ENCODE measurements at places on chromosomes 12 and 14.

- no peak for DNase-seq
Measured at GRCh38 chr12:81835783-81836182, 76.6 kb upstream of the PPFIA2 start.

GRCh38 chr14:88129306-88130056, 124.5 kb downstream of the GPR65 start:
- peak; percentile 14 for DNase-seq

GRCh38 chr14:70907996-70908934, 1.0 kb downstream of the PCNX1 start:
- DNase-seq, result peak; percentile 51

DNA sequence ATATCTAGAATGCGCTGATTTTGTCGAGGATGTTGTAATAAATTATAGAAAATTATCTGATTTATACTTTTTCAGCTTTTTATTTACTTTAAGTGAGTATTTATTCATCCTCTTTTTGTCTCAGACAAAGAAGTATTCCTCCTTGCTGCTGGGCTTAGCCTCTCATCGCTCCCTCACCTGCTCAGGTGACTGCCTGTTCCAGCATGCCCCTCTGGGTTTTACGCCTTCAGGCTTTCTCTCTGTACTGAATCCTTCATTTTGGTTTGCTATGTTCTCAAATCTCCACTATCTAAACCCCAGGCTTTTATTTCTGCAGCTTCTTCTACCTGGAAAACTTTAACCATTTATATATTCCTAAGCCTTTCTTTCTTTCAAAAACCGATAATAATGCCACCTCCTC, 1650.9 kb upstream of the SEL1L start:
- no peak for DNase-seq

DNA sequence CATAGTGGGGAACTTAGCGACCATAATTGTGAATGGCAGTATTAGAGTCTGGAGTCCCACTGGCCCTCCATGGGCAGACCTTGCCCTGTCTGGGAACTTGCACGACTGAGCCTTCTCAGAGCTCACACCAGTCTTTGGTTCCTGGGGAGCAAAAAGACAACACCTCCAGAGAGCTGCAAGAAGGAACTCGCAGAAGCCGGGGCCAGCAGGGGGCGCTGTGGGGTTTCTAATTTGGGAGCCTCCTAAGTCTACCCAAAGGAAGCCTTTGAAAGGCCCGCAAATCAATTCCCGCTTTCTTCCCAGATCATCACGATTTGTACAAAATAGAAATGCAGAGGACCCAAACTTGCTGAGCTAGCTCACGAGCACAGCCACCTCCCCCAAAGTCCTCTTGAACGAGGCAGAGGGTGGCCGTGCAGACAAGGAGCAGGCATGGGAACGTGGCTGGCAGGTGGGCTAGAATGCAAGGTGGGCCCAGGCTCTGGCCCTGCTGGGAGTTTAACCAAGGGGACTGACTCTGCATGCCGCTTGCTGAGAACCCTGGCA, 46.3 kb upstream of the FBXO21 start:
- DNase-seq, result peak; percentile 71

- DNase-seq, result peak; percentile 54
Measured at GRCh38 chr12:7642876-7643309, 22.8 kb downstream of the APOBEC1 start.

GRCh38 chr12:31896514-31897039, 62.6 kb upstream of the RESF1 start:
- DNase-seq, result peak; percentile 62

- DNase-seq, result no peak
Measured at GRCh38 chr12:78938341-78939084, 73.9 kb downstream of the SYT1 start.

GRCh38 chr14:89025561-89026236, 201.2 kb downstream of the TTC8 start:
- peak; percentile 9 for DNase-seq

DNA sequence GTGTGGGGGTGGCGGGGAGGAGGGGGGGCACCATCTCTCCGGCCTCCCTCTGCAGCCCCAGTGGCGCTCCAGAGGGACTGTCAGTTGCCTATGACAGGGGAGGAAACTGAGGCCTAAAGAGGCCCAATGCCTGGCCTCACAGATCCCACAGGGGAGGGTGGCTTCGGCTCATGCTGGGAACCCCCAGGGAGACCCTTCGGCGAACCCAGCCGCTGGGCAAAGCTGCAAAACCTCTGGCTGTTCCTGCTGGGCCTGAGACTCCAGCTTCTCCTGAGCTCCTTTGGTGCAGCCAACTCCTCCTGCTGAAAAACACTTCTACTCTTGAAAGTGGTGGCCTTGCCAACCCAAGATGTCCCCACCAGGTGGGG, 170.1 kb upstream of the RTL1 start:
- no peak for DNase-seq

GRCh38 chr12:11894890-11895289, 175.8 kb upstream of the BCL2L14 start:
- DNase-seq, result no peak

- DNase-seq, result no peak
Measured at GRCh38 chr12:3966376-3966775, 93.2 kb upstream of the PARP11 start.

DNA sequence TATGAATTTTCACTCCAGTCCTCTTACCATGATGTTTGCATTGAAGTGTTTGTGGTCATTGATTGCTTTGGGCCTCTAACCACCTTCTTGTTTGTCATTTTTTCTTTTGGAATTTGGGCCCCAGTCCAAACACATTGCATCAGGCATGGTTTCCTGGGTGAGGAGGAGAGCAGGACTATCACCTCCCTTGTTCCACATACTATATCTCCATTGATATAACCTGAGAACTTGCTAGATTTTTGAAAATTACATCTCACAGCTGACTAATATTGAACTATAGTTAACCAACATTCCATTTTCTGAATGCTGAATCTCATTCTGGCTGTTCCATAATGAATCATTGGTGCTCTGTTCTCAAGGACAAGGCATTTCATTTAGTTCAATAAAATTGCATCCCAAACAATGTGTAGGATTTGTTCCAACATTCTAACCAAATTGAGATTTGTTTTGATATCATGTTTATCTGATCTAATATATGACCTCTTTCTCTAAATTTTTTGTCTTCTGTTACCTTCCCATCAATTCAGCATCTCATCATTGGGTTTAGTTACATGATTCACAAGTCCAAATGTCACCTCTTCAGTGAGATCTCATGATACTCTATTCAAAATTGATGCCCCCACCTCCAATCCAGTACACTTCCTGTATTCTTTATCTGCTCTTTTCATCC, 329.0 kb downstream of the ZFP36L1 start:
- no peak for DNase-seq

DNA sequence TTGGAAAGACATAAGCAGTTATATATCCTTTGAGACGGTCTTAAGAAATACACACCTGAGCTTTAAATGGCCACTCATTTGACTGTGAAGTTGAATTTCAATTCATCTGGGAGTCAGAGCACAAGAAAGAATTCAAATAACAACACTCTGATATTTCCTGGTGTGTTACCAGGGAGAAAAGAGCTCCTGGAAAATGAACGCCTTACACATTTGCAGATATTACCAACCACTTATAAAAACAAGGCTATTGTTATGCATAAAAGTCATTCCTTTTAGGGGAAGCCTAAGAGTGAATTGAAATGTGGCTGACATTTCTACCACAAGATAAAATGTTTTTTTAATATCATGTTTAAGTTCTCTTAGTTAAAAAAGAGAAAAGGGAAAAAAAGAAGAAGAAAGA, 229.2 kb upstream of the PLEKHG7 start:
- no peak for DNase-seq

GRCh38 chr14:94575730-94576585, 5.3 kb upstream of the SERPINA5 start:
- no peak for DNase-seq

GRCh38 chr12:20120403-20120725, 248.0 kb upstream of the PDE3A start:
- DNase-seq, result no peak

DNA sequence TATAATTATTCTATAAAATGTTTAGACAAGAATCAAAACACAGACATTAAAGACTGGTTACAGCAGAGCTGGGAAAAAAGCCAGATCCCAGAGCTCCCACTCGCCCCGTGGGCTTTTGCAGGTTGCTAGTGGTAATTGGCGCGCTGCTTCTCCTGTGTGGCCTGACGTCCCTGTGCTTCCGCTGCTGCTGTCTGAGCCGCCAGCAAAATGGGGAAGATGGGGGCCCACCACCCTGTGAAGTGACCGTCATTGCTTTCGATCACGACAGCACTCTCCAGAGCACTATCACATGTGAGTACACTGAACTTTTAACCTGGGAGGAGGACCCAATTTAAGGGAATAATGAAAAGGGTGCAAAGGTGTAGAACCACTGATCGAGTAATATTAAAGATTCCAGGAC, 7.5 kb downstream of the TMEM52B start:
- peak; percentile 29 for DNase-seq
